ENCODE measurements at places on chromosomes 3 and 15. TPM values are rescaled to one million over a fixed set of nuclear protein-coding genes. Genes with fewer than 3 reads are reported as not detected.

DNA sequence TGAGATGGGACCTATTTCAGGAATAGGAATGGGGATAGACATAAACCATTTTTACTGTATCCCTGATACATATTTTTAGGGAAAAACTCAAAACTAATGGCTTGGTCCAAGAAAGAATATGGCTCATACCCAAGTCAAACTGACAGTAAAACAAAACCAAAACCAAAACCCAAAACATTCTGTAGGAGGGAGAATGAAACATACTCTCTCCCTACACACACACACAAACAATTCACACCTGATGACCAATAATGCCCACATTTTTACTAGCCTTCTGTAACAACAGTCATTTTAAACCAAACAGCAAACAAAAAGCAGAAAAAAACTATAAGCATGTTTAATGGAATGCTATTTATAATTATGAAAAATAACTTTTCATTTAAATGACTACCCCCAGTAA, 74.9 kb downstream of the NBEAL2 start:
- DNase-seq = no peak

DNA sequence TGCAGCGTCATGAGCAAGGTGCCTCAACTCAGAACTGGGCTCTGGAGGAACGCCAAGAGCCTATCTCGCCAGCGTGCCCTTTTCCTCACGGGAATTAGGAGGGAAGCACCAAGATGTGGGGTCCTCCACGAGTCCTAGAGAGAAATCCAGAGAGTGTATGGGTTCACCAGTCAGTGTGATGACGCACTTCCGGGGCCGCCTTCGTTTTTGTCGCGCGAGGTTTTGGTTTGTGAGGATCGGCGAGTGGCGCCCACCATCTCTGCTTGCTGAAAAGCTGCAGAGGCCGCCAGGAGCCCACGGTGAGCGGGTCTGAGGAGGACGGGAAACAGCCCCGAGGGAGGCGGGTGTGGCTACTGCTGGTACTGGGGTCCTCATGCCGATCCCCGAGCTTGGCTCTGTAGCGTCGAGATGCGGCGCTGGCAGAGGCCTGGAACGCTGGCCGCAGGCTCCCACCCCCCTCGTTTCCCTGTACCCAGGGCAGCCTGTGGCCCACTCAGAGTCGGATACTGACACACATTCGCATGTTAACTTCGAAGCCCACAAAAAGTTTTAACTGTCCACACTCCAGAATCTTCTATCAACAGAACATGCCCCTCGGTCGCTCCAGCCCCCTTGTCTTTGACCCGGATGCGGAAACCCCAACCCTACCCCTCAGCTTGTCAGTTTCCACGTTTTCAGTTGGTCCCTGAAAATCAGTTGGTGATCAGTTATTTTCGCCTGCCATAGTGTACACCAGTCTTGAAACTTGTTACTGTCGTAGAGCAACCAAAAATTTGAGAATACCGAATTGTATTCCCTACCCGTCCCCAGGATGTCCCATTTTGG, 30.4 kb downstream of the ZNF662 start:
- DNase-seq = peak; percentile 49

GRCh38 chr3:18153571-18154173, 271.5 kb downstream of the SATB1 start:
- DNase-seq = no peak

DNA sequence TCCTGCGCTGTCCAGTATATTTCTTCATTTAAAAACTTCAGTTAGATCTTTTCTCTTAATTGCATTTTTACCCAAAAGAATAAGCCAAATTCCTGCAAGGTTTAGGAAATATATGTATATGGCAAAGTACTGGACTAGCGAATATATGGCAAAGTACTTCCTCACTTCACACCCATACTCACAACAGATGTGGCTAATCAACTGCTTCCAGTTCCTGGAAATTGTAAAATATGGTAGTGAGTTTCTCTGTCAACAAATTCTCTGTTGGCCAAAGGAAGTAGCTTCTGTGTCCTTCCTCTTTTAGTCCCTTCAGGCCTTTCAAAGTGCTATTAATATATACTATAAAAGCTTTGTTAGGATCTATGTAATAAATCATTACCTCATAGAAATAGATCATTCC, 22.0 kb downstream of the GPR15 start:
- DNase-seq = no peak

DNA sequence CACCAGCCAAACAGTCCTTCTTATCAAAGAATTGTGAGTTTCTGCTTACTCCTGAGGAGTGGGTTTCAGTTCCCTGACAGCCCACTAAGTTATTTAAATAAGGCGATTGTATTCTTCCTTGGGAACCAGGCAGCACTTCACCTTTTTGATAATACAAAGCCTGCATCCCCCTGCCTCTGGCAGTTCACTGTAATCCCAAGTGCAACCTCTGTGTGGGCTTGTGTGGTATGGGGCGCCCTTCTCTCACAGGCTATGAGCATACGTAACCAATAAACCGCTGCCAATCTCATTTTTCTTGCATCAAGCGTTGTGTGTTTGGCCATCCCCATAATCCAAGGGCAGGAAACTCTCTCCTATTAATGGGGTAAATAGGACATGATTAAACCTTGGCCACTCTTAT, 1025.6 kb downstream of the NSUN3 start:
- no peak for DNase-seq

- peak; percentile 56 for DNase-seq
These were observed 486 bp downstream of the CDIN1 start for GRCh38 chr15:36579792-36580431.

- no peak for DNase-seq
These were observed 254.1 kb upstream of the ARPP21 start for GRCh38 chr3:35385271-35385670.

DNA sequence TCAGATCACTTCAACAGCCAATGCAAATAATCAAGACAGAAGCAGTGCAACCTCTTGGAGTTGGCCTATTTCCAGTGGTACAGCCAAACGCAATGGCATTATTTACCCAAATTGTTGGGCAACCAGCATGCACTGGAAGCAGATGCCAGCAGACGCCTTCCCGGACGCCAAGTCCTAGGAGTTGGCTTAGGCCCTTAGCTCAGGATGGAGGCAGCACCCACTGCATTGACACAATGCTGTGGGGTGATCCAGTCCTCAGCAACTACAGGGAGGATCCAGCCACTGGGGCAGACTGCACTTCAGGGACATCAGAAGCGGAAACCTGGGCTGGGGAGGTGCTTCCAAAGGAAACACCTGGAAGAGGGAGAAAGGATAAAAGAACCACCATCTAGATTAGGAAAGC, 290.4 kb downstream of the FAM43A start:
- no peak for DNase-seq

DNA sequence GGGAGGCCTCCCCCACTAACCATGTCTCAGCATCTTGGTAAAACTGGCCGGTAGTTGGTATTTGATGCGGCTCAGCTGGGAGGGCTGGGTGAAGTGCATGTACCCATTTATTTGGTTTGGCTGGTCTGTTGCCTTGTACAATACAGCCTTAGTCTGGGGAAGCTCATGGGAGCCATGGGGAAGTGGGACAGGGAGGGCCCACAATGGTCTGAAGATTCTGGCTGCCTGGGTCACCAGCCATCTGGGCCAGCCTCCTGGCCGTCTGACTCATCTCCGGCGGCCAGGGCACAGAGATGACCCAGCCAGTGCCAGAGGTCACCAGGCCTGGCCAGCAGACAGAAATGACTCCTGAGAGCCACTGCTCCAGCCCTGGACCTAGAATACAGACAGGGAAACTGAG, 51.6 kb upstream of the SMAD6 start:
- DNase-seq = peak; percentile 59

DNA sequence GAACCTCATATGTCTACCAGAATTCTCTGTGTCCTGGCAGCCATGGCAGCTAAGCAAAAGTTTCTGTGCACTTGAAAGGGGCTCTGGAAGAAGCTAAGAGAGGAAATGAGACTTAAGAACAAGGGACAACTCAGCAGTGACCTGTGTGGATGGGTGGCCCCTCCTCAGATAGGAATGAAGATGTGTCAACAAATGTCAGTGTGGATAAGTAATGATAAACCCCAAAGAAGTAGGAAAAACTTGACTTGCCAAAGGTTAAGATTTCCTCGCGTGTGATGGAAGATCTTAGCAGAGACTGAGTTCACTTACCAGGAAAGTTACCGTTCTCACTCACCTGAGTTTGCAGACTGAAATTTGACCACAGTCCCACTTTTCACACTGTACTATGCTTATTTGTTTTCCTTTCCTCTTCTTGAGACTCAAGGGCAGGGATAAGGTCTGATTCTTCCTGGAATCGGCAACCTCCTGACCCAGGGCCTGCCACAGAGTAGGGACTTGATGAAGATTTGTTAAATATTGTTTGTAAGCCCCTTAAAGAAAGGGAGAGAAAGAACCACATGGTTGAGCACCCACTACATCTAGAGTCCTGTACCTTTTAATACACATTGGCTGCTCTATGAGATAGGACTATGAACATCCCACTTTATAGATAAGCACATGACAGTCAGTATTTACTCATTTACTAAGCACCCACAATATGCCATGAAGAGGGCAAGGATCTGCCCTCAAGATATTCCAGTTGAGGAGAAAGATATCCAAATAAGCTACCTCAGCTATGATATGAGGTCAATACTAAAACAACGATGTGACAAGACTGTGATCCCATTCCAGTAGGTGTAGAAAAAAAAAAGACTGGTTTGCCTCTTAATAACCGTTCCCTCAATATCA, 7.3 kb upstream of the HRH1 start:
- DNase-seq = no peak

DNA sequence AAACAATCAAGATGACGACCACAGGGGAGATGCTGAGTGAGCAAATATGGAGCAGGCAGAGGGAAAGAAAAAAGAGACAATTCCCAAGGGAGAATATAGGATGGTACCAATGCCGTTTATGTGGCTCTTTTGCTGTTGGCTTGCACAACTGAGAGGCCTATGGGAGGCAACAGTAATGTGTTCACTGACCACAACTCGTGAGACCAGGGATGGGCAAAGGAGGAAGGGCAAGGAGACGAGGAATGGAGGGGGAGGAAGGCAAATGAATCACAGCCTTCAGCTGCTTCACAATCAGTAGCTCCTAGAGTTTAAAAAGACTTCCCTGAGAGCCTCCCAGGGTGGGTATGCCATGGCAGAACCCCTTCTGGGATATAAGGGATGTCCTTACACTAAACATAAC, 131.5 kb downstream of the SLC9A9 start:
- no peak for DNase-seq

DNA sequence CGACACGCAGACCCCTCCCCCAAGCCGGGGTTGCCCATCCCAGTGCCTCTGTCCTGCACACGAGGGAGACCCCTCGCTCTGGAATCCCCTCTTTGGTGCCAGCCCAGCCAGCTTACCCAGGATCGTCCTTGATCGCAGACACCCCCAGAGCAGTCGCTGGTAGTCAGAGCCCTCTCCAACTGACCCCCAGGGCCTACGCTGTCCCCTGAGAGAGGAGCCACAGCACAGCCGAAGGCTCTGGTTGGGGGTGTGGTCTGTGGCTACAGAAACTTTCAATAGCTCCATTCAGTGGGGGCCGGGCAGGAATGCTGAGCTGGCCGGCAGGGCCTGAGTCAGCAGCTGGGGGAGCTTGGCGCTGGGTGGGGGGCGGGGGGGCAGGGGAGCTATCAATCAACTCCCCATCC, at the start of gene LCTL:
Gene LCTL, minus strand, starts transcription at position 258 of the 404 bp plus-strand sequence. CDS start 633 bp downstream, outside the sequence.
- no peak for DNase-seq

GRCh38 chr3:134922101-134922500, 127.0 kb downstream of the EPHB1 start:
- no peak for DNase-seq

GRCh38 chr15:90680371-90680935, 36.7 kb upstream of the BLM start:
- DNase-seq = no peak

The THAP10 gene
- 4.7 TPM for total RNA-seq

The TTLL13 gene
- 0.20 TPM for total RNA-seq

The SYNPR gene
- not detected for total RNA-seq

The PPM1L gene
- 56.4 TPM for total RNA-seq

The XYLB gene
- total RNA-seq = 0.45 TPM

The HHATL gene
- 463 TPM for total RNA-seq

Data from left ventricle myocardium superior (tissue), 1 donor.